ENCODE measurements at places on chromosomes 3 and 15. TPM values are rescaled to one million over a fixed set of nuclear protein-coding genes. Genes with fewer than 3 reads are reported as not detected.

GRCh38 chr3:61141227-61141626 is 110.0 kb downstream of the FHIT start:
- H3K4me3 ChIP-seq, result no peak overlapping the region
- no peaks in the 10 kb centered on the region for H3K36me3 ChIP-seq
- no peak for DNase-seq
- no peak overlapping the region for H3K27ac ChIP-seq
- no peaks in the 10 kb centered on the region for H3K4me1 ChIP-seq

DNA sequence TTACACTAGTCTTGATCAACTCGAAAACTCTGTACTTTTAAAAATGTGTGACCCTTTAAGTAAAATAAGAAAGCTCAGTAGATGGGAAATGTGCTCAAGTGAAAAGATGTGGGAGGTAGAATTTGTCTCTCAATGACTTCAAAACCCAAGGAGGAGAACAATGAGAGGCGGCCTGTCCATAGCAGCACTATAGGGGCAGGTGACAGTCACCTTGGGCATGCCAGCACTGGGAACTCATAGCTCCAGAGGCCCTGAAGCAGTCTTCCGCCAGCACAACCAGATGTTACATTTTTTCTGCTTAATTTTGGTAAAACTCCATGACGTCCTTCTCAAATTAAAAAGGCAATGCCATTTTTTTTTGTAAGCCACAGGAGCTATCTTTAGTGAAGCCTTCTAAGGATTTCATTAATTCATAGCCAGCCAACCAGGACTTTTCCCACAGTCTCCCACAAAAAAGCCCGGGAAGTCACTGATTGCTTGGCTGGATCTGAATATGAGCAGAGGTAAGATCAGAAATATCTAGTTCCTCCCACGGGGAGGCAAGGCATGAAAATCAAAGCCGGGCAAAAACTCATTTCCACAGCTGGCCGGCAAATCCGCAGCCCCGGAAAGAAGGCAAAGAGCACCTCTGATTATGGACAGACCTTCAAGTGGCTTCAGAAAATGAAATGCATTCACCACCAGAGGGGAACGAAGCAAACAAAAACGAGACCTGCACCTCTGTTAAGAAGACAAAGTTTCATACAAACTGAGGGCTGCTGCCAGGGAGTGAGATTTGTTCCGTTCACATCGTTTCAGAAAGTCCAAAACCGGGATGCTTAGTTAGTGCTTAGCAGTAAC is 10.5 kb downstream of the IL17RD start:
- no peak overlapping the region for H3K4me3 ChIP-seq
- DNase-seq, result peak; percentile 50
- no peaks in the 10 kb centered on the region for H3K36me3 ChIP-seq
- H3K27ac ChIP-seq, result peak overlapping the region; percentile 12

- H3K27ac ChIP-seq, result no peak overlapping the region
- H3K4me3 ChIP-seq, result no peak overlapping the region
- no peak for DNase-seq
- no peaks in the 10 kb centered on the region for H3K27me3 ChIP-seq
- H3K4me1 ChIP-seq, result peaks cover 14% of the 10 kb centered on the region
Measured at GRCh38 chr3:155555479-155556060, 189.3 kb downstream of the PLCH1 start.

GRCh38 chr15:76642671-76643070 is 262.5 kb downstream of the SCAPER start:
- no peaks in the 10 kb centered on the region for H3K4me1 ChIP-seq
- H3K36me3 ChIP-seq, result no peaks in the 10 kb centered on the region
- H3K27ac ChIP-seq, result no peak overlapping the region
- H3K27me3 ChIP-seq, result no peaks in the 10 kb centered on the region
- DNase-seq, result peak; percentile 11

- H3K36me3 ChIP-seq, result peaks cover 5% of the 10 kb centered on the region
- no peaks in the 10 kb centered on the region for H3K4me1 ChIP-seq
- H3K27me3 ChIP-seq, result no peaks in the 10 kb centered on the region
- H3K27ac ChIP-seq, result no peak overlapping the region
Measured at GRCh38 chr15:80161468-80162016, 8.7 kb downstream of the FAH start.

DNA sequence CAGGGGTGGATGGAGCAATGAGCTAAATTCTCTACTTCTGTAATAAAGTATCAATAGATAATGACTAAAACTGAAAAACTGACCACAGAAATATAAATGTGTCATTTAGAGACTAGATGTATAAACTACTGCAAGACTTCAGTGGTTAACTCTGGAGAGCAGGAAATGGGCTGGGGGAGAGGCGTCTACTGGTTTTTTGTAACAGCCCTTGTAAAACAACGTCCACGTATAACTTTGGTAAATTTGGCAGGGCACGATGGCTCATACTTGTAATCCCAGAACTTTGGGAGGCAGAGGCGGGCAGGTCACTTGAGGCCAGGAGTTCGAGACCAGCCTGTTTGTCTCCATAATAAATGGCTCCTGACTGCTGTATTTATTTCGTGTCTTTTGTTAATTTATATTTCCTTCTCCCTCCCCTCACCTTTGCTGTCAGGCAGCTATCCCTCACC is 12.5 kb downstream of the RAB27A start:
- H3K4me3 ChIP-seq, result no peak overlapping the region
- H3K4me1 ChIP-seq, result peaks cover 15% of the 10 kb centered on the region
- DNase-seq, result no peak
- H3K36me3 ChIP-seq, result no peaks in the 10 kb centered on the region

GRCh38 chr15:52144656-52145178 is 32.1 kb upstream of the BCL2L10 start:
- peaks cover 7% of the 10 kb centered on the region for H3K4me1 ChIP-seq
- no peak overlapping the region for H3K27ac ChIP-seq

DNA sequence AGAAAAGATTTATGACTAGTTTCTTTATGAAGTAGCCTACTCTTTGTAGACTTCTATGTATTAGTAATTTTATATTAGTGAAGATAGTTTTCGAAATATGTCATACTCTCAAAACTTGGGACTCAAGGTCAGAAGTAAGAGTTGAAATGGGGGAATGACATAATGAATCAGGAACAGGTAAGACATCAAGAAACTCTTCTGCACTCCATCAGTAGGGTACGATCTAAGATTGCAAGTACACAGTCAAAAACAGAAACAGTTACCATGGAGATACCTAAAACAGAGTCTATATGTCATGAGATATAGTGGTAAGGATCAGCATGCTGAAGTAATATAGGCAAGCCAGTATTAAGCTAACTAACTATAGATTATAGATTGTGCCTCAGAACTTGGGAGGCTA is 187.0 kb upstream of the MLF1 start:
- H3K27me3 ChIP-seq, result no peaks in the 10 kb centered on the region
- DNase-seq, result no peak
- H3K4me3 ChIP-seq, result no peak overlapping the region
- no peaks in the 10 kb centered on the region for H3K36me3 ChIP-seq

DNA sequence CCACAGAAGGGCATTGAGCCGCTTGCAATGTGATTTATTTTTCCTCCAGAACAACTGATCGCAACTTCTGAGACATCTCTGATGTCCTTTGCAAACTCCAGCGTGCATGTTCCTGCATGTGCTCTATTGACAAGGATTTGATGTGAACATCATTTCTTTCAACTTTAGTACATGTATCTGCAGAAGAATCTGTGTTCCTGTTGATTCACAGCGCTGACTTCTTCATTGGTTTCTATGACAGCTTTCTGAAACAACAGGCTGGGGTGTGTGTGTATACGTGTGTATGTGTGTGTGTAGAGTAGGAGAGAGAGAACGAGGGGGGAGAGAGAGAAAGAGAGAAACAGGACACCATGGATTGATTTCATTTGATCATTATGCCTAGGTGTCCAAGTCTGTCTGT is 56.7 kb upstream of the CMTM8 start:
- H3K36me3 ChIP-seq, result no peaks in the 10 kb centered on the region
- DNase-seq, result no peak
- no peak overlapping the region for H3K4me3 ChIP-seq
- H3K4me1 ChIP-seq, result no peaks in the 10 kb centered on the region
- no peak overlapping the region for H3K27ac ChIP-seq
- H3K27me3 ChIP-seq, result no peaks in the 10 kb centered on the region

DNA sequence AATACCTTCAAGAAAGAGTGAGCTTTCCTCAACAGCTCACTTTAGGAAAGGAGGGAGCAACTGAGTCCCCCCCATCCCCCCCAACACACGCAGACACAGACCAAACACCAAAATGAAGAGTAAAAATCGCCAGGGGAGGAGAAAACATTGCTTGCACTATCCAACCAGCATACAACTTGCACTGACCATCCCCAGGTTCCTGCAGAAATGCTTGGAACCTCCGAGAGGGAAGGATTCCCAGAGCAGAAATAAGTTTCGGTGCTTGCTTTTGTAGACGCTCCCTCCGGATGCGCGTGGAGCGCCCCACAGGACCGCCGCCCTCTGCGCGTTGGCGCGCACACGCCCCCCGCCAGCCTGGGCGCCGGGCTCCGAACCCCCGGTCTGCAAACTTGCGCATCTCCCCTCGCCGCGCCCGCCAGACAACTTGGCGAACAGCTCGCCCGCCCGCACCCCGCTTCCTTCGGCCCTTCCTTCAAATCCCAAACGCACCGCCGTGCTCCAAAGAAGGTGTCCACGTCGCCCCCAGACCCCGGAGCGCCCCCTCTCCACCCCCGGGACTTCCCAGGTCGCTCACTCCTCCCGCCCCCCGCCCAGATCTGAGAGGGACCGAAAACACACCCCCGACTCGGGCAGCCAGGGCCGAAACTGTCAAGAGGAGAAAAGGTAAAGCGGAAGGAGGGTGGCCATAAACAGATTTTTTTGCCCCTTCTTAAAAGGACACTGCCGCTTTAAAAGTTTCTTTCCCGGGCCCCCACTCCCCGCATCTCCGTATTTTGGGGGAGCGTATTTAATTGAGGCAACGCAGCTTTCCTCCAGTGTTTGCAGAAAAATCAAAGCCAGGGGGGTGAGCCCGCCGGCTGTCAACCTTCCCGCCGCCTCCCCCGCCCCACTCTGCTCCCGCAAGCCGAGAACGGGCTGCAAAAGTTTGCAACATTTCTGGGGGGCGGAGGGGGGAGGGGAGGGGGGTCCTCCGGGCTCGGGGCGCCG is 859 bp downstream of the RORA start:
- peak overlapping the region; percentile 64 for H3K27ac ChIP-seq
- DNase-seq, result peak; percentile 59
- peak overlapping the region; percentile 72 for H3K4me3 ChIP-seq
- H3K36me3 ChIP-seq, result no peaks in the 10 kb centered on the region

GRCh38 chr3:108863799-108864135 is 41.2 kb downstream of the TRAT1 start:
- no peaks in the 10 kb centered on the region for H3K4me1 ChIP-seq
- no peak overlapping the region for H3K4me3 ChIP-seq
- no peaks in the 10 kb centered on the region for H3K36me3 ChIP-seq
- peaks cover 3% of the 10 kb centered on the region for H3K27me3 ChIP-seq

- no peak overlapping the region for H3K4me3 ChIP-seq
- peaks cover 10% of the 10 kb centered on the region for H3K27me3 ChIP-seq
- no peak overlapping the region for H3K27ac ChIP-seq
- H3K36me3 ChIP-seq, result no peaks in the 10 kb centered on the region
- no peak for DNase-seq
- no peaks in the 10 kb centered on the region for H3K4me1 ChIP-seq
Measured at GRCh38 chr15:86125775-86126174, 46.1 kb downstream of the AGBL1 start.

DNA sequence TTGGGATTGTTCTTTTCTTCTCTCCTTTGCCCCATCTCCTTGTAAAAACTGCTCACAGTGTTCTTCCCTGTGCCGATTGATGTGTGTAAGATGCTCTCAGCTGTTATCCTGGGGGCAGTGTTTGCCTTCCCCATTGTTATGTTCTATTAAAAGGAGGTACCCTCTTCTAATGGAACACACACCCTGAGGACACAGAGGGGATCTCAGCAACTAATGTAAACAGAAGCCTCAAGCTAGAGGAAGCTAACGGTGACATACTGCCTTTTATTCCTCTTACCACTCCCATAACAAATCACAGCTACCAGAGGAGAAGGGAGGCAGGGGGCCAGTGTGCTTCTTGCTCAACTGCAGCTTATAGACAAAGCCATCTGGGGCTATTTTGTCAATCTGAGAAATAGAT is 2.2 kb downstream of the TAGLN3 start:
- H3K4me3 ChIP-seq, result no peak overlapping the region
- peaks cover 22% of the 10 kb centered on the region for H3K36me3 ChIP-seq
- no peak for DNase-seq
- no peak overlapping the region for H3K27ac ChIP-seq
- peaks cover 23% of the 10 kb centered on the region for H3K4me1 ChIP-seq

- no peaks in the 10 kb centered on the region for H3K36me3 ChIP-seq
- H3K27me3 ChIP-seq, result no peaks in the 10 kb centered on the region
- H3K4me3 ChIP-seq, result no peak overlapping the region
Measured at GRCh38 chr15:80640531-80641121, 54.5 kb upstream of the ABHD17C start.

DNA sequence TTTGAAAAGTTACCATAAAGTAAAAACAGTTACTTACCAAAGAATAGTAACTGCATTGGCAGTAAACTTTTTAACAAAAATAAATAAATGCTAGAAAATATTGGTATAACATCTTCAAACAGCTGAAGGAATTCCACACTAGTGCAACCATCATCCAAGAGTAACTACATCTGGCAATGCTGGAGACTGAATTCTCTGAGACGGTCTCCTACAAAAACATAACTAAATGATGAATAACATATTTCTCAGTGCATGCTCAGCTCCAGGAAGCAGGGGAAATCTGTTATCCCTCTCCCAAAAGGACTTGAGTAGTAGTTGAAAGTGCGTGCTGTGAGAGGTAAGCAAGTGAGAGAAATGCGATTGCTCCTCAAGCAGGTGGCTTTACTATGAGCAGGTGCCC is 526.8 kb upstream of the CCDC54 start:
- no peak overlapping the region for H3K27ac ChIP-seq
- H3K4me1 ChIP-seq, result no peaks in the 10 kb centered on the region
- no peaks in the 10 kb centered on the region for H3K27me3 ChIP-seq
- H3K4me3 ChIP-seq, result no peak overlapping the region
- no peaks in the 10 kb centered on the region for H3K36me3 ChIP-seq

DNA sequence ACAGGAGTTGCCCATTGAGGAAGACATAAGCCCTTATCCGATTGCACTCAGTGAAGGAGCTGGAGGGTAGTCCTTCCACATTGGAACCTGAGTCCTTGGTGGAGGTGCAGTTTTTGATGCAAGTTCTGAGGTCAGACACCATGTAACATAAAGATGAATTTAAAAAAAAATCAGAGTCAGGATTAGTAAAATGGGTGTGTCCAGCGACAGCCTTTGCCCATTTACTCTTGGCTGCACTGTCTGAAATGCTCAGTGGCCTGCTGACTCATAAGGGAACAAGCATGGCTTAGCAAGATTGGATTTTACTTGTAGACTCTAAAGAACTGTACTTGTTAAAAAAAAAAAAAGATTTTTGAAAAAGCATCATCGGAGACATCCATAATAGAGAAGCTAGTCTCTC is 241.1 kb upstream of the TOPAZ1 start:
- no peaks in the 10 kb centered on the region for H3K27me3 ChIP-seq
- H3K4me3 ChIP-seq, result no peak overlapping the region
- no peaks in the 10 kb centered on the region for H3K36me3 ChIP-seq
- DNase-seq, result no peak
- H3K4me1 ChIP-seq, result no peaks in the 10 kb centered on the region

IGDCC3 gene
- total RNA-seq, result 6.6 TPM

SEC62 gene
- 41.3 TPM for total RNA-seq

ABHD5 gene
- 7.9 TPM for total RNA-seq

KLHL18 gene
- 11.8 TPM for total RNA-seq

C3orf22 gene
- not detected for total RNA-seq

GABPB1 gene
- total RNA-seq, result 41.4 TPM

DNAH1 gene
- total RNA-seq, result 0.14 TPM

GNAT1 gene
- total RNA-seq, result 0.14 TPM

ERICH6 gene
- not detected for total RNA-seq

GRK7 gene
- 0.20 TPM for total RNA-seq

Data from SJCRH30 (cell line).